Osteocyte (in vitro differentiated cells): ENCODE measurements at places on chromosomes 5 and 9. TPM values are rescaled to one million over a fixed set of nuclear protein-coding genes. Genes with fewer than 3 reads are reported as not detected.

GRCh38 chr9:86079421-86079831, 19.9 kb downstream of the GOLM1 start:
- H3K4me3 ChIP-seq: no peak overlapping the region
- no peak for DNase-seq
- no peaks in the 10 kb centered on the region for H3K27me3 ChIP-seq
- peaks cover 25% of the 10 kb centered on the region for H3K36me3 ChIP-seq

Gene SPINK5
- 3.4 and 4.1 TPM in 2 replicates for total RNA-seq

- no peaks in the 10 kb centered on the region for H3K4me1 ChIP-seq
- no peaks in the 10 kb centered on the region for H3K36me3 ChIP-seq
- H3K4me3 ChIP-seq: no peak overlapping the region
- no peak overlapping the region for H3K27ac ChIP-seq
These were observed 549.1 kb upstream of the CCNG1 start for GRCh38 chr5:162888268-162888667.

Gene TMEFF1
- total RNA-seq: 8.6 and 9.1 TPM in 2 replicates

- no peaks in the 10 kb centered on the region for H3K36me3 ChIP-seq
- peak overlapping the region; percentile 8 for H3K4me3 ChIP-seq
- peak overlapping the region; percentile 65 for H3K27ac ChIP-seq
- H3K4me1 ChIP-seq: peaks cover 33% of the 10 kb centered on the region
- no peak for DNase-seq
- H3K27me3 ChIP-seq: no peaks in the 10 kb centered on the region
These were observed 93.4 kb downstream of the KCNIP1 start for GRCh38 chr5:170597109-170597751.

- peaks cover 43% of the 10 kb centered on the region for H3K4me1 ChIP-seq
- no peaks in the 10 kb centered on the region for H3K36me3 ChIP-seq
- H3K4me3 ChIP-seq: no peak overlapping the region
- DNase-seq: no peak
- H3K27ac ChIP-seq: no peak overlapping the region
- no peaks in the 10 kb centered on the region for H3K27me3 ChIP-seq
These were observed 82.0 kb upstream of the ITGA1 start for GRCh38 chr5:52705720-52706119.

Gene PGM5
- not detected in 2 replicates for total RNA-seq

GRCh38 chr9:137798901-137799629, 78.5 kb upstream of the CACNA1B start:
- no peaks in the 10 kb centered on the region for H3K27me3 ChIP-seq
- DNase-seq: no peak
- H3K4me3 ChIP-seq: no peak overlapping the region
- H3K36me3 ChIP-seq: peaks cover 48% of the 10 kb centered on the region
